ENCODE measurements at places on chromosomes 13 and 19. TPM values are rescaled to one million over a fixed set of nuclear protein-coding genes. Genes with fewer than 3 reads are reported as not detected.

The TNFSF9 gene
- polyA plus RNA-seq, result 0.20 TPM

The CD209 gene
- polyA plus RNA-seq, result 3.0 TPM

The CEBPA gene
- polyA plus RNA-seq, result 18.0 TPM

The ADPRHL1 gene
- polyA plus RNA-seq, result 1.2 TPM

The TNFRSF19 gene
- polyA plus RNA-seq, result 96.7 TPM

Data from left lung (tissue), 14 donors.